ENCODE measurements at places on chromosomes 13 and 19. TPM values are rescaled to one million over a fixed set of nuclear protein-coding genes. Genes with fewer than 3 reads are reported as not detected.
A peak's percentile ranks its signal among the peaks of the same experiment; 100 is the strongest.

- peak; percentile 86 for DNase-seq
Observed at GRCh38 chr13:103883164-103883563, 816.9 kb upstream of the SLC10A2 start.

- peak; percentile 14 for DNase-seq
Observed at GRCh38 chr19:40523322-40524047, 53.2 kb upstream of the SHKBP1 start.

DNA sequence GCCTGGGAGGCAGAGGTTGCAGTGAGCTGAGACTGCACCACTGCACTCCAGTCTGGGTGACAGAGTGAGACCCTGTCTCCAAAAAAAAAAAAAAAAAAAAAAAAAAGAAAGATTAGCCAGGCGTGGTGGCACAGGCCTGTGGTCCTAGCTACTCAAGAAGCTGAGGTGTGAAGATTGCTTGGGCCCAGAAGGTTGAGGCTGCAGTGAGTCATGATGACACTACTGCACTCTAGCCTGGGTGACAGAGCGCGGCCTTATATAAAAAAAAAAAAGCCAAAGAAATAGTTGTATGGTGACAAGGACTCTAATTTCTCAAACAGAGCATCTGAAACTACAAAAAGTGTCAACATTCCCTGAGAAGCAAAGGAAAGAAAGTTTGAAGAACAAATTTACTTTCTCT is 3.4 kb downstream of the PBX4 start:
- DNase-seq = no peak

C19orf38 gene
- total RNA-seq = 0.55 TPM

ZNF253 gene
- 12.1 TPM for total RNA-seq
